Astrocyte (in vitro differentiated cells and primary cell): ENCODE measurements at places on chromosomes 6 and 20. TPM values are rescaled to one million over a fixed set of nuclear protein-coding genes. Genes with fewer than 3 reads are reported as not detected.

Gene FUT9
- total RNA-seq, result 0.14 and 0.20 TPM in 2 replicates

Gene DOP1A
- total RNA-seq, result 13.0 and 14.2 TPM in 2 replicates

Gene COL9A1
- total RNA-seq, result 0.11 TPM in 1 of 2 replicates, not detected in the other

Gene RBM12
- total RNA-seq, result 78.1 and 88.4 TPM in 2 replicates

Gene PRICKLE4
- 3.1 and 3.4 TPM in 2 replicates for total RNA-seq

Gene FKBP1C
- 0.32 and 0.58 TPM in 2 replicates for total RNA-seq

DNA sequence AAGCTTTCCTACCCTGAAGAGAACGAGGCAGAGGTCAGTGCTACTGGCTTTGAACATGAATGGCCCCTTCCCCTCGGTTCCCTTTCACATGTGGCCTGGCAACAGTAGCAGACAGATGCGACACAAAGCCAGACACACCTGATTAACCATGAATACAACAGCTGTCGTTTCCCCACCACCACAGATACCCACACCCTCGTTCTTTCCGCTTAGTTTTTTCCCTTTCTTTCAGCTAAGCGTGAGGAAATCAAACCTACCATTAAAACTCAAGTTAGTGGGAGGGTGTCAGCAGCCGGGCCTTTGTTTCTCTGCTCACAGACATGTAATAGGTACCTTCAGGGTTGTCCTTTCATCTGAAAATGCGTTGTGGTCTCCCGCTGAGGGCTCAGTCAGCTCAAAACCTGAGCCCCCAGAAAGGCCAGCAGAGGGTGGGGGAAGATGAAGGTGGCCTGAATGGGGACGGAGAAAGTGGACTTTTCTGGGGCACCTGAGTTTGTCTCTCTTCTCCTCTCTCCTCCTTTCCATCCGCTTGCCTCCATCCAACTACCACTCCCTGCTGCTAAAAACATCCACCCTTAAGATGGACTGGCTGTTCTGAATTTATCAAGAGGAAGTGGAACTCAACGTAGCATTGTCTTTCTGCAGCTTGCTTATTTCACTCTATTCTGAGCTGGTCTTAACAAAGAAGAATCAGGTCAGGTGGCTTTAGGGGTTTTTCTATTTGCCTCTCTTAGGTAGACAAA is 516.6 kb upstream of the JARID2 start:
- DNase-seq, result no peak

- DNase-seq, result no peak
Measured at GRCh38 chr6:14972379-14973067, 273.3 kb upstream of the JARID2 start.

DNA sequence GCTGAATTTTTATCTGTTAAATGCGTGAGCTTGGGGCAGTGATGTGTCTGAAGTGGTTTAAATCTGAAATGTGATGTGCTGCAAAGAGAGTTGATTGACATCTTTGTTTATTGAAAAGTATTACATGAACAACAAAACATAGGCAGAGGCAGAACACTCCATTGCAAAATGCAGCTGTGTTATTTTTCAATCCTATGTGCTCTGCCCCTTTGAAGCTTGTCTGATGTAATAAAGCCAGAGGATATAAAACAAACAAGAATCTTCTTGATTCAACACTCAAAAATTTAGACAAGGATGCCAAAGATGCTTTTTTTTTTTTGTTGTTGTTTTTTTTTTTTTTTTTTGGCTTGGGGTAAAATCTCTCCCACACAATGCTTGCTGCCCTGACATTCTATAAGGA is 482.4 kb upstream of the MMS22L start:
- DNase-seq, result peak; percentile 77

DNA sequence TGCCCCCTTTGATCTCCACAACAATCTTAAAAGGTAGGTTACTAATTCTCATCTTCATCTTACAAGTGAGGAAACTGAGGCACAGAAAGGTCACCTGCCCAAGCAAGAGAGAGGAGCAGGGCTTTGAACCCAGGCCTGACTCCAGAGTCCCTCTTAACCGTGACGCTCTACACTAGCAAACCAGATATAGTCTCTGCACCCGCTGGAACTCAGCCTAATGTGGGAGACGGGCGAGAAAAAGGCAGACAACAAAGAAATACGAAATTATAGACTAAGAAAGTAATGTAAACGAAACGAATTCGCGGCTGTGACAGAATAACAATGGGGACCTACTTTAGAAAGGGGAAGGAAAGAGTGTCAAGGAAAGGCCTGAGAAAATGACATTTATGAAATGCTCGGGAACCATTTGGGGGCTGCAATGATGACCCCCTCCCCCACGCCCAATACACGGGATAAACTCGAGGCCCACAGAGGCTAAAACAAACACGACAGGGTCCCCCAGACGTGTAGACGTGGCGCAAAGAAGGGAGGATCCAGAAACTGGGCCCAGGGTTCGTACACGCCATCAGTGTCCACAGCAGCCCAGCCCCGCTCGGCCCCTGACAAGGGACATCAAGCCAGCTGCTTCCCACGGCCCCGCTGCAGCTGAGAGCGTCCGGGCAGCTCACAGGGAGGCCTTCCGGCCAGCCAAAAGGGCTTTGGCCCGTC is 637 bp downstream of the TRPC4AP start:
- DNase-seq, result peak; percentile 25

- no peak for DNase-seq
Measured at GRCh38 chr6:45709781-45710220, 305.9 kb downstream of the CLIC5 start.

DNA sequence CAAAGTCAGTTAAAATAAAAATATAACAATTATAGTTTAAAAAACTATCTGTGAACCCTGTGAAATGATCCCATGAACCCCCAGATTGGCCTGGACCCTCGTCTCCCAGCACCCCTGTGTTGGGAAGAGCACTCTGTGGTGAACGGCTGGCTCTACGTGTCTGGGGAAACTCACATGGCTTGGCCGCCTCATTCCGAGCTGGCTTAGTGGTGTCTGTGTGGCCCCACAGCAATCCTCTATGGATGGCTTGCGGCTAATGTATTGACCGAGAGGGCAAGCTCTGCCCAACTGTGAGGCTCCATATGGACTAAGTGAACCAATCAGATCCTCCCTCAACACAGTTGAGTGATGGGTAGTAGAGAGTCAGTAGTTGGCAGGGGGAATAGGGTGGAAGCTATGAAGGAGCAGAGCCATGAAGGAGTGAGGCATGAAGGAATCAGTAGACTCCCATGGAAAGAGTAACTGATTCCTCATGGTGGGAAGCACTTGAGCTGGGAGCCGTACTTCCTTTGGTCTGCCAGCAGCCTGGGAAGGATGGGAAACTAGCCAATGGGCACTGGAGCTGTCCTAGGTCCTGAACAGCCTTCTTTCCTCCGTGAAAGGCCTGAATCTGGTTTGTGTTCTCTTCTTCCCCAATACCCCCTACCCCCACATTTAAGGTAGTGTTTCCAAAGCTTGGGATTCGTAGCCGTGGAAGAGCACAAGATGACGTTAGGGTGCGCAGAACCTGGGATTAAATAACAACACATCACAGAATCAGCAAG is 21.6 kb upstream of the ZNF831 start:
- no peak for DNase-seq

GRCh38 chr6:14397518-14397901 is 279.9 kb downstream of the CD83 start:
- DNase-seq, result no peak

GRCh38 chr6:157386023-157386422 is 5.0 kb downstream of the ZDHHC14 start:
- no peak for DNase-seq

DNA sequence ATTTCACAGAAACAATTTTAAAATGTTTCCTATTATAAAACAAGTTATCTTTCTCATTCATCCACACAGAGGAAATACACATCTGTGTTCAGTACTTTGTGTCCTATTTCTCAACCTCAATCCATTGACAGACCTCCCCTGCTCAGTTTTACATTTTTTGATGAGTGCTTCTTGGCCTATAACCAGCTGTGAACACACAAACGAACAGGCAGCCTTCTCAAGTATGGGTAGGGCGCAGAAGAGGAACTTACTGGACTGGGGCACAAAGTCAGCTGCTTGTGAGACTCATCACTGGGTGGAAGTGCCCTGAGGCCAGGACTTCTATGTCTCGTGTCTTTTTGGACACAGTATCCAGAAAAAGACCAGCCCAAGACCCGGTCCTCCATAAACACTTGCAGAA is 2.8 kb downstream of the RPS6KA2 start:
- peak; percentile 63 for DNase-seq

DNA sequence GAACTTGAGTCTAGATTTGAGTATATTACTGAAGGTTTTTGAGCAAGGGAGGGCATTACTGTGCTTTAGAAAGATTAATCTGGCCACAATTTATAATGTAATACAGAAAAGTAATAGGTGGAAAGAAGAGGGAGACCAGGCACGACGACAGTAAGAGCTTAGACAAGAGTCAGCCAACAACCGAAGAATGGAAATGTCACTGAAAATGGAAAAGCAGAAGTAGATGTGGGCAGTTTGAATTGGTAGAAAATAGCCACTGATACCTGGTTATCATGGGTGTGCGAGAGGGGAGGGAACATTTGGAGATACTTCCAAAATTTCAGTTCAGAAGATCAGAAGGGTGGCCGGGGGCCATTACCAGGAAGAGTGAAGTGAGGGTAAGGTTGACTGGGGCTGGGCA is 339.1 kb downstream of the UTRN start:
- no peak for DNase-seq

DNA sequence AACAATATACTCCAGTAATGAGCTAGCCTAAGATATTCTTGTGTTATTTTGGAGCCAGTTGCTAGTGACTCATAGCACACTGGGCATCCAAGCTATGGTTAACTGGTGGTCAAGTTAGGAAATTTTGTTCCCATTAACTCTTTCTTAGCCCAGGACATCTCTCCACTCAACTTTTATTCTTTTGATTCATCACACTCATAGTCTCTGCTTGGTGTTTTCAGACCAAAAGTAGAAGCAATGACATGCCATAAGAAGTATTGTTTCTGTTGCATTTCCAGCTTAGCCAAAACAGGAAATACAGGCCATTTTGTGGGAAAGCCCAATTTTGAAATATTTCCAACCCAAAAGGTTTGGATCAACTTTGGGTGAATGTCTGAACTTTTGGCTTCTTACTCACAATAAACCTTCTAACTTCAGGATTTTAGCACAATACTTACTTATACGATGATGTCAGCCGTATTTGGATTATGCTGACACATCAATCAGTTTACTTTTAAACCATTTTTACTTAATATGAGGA is 31.6 kb upstream of the CCN2 start:
- DNase-seq, result peak; percentile 93

- DNase-seq, result no peak
Measured at GRCh38 chr6:41222513-41222912, 5.6 kb upstream of the TREML4 start.

DNA sequence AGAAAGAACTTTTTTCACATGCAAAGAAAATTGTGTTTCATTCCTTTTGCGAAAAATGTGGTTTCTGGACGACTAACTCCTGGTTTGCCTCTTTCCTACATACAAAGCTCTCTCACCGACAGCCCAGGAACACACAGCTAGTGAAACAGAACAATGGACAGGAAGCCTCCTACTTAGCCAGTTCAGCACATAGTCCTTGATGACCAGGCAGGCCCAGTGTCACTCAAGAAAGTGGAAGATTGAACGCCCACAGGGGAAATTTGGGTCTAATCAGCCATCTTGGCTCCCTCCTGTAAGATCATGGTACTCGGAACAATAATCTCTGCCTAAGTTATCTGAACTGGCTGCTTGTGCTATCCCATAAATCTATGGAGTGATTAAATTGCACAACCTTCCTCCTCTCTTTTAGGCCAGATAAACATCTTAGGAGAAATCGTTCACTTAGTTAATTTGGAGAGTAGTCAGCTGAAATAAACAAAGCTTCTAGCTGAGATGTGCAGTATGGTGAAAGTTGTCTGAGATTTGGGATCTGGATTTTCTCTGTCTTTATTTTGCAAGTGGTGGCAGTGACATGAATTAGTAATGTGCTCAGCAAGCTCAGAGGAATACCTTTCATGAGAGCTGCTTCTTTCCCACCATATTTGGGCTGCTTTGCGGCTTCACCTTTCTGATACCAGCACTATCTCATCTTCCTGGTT is 147.0 kb downstream of the MTFR2 start:
- DNase-seq, result no peak

DNA sequence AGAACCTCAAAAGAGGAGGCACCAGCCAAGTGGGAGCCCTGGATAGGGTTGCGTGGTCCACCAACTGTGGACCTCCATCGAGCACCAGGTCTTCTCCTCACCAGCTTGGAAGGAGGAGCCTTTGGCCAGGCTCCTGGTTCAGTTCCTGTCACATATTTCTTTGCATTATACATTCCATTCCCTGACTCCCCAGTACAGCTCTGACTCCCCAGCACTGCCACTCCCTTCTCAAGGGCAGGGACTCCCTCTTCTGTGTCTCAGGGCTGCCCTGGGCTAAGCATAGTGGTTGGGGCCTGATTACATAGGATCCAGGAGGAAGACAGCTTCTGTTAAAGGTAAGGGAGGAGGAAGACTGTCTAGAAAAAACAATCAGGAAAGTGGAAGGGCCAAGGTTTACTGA is 91.1 kb downstream of the MRPL14 start:
- DNase-seq, result no peak

GRCh38 chr20:58618351-58619076 is 32.6 kb upstream of the STX16 start:
- peak; percentile 80 for DNase-seq

GRCh38 chr6:16800942-16801341 is 39.7 kb upstream of the ATXN1 start:
- DNase-seq, result peak; percentile 54

GRCh38 chr20:37528446-37529213 is 954 bp upstream of the BLCAP start:
- DNase-seq, result no peak

DNA sequence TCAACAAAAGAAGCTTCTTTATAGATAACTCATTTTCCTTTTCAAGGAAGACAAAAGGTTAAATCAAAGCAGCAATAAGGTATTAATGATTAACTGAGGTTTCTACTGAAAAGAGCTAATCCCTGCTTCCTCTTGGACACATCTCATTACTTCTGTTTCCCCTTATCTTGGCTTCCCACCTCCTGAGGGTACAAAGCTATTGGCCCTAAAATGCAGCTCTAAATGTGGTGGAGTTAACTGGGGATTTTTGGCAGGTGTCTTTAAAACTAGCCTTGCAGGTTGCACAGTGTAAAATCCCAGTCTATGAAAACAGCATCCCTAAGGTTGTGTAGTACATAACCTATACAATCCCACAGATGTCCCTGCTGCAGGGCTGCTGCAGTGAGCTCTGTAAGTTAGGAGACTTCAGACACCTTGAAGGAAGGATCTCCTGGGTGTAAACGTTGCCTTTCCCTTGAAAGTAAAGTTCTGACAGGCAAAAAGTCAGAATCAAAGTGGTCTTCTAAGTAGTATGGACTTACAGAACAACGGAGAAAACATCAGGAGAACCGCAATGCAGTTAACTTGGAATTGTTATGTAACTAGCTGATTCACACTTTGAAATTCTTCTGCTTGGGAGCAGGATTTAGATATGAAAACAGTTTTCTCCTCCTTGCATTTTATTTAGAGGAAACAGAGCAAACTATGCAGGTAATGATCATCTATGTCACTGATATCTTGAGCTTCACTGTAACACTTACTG is 71.7 kb upstream of the TRAF3IP2 start:
- DNase-seq, result no peak

- DNase-seq, result peak; percentile 90
Measured at GRCh38 chr6:4316867-4317400, 181.6 kb upstream of the ECI2 start.

GRCh38 chr6:122610690-122611455 is 668 bp downstream of the PKIB start:
- DNase-seq, result peak; percentile 46
